ENCODE measurements at places on chromosomes 7 and 10.

DNA sequence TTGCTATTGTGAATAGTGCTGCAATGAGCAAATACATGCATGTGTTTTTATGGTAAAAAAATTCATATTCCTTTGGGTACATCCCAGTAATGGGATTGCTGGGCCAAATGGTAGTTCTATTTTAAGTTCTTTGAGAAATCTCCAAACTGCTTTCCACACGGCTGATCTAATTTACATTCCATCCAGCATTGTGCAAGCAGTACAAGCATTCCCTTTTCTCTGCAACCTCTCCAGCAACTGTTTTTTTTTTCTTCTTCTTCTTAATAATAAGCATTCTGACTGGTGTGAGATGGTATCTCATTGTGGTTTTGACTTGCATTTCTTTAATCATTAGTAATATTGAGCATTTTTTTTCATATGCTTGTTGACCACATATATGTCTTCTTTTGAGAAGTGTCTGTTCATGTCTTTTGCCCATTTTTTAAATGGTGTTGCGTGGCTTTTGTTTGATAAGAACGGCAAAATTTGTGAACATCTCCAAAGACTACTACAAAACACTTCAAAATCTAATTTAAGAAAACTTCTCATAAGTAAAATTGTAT is 136.1 kb upstream of the MYO3A start:
- no peak for DNase-seq

GRCh38 chr7:13257661-13258060 is 570.2 kb downstream of the ARL4A start:
- no peak for DNase-seq

GRCh38 chr7:137591421-137591837 is 247.9 kb upstream of the PTN start:
- no peak for DNase-seq

DNA sequence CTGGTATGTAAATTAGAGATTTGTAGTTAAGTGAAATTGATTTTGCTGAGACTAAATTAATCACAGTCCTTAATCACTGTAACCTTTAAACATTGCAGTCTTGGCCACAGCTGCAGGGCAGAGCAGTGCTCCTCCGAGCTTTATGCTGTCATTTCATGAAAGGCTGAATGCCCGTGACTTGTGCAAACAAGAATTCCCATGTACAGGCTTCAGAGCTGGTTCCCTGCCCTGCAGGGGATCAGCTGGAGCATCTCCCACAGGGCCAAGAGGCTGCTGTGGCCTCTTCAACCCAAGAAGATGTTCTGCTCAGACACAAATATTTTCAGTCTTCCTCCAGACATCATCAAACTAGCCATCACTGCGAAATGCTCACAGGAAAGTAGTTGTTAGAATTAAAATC is 419.1 kb downstream of the AUTS2 start:
- no peak for DNase-seq

DNA sequence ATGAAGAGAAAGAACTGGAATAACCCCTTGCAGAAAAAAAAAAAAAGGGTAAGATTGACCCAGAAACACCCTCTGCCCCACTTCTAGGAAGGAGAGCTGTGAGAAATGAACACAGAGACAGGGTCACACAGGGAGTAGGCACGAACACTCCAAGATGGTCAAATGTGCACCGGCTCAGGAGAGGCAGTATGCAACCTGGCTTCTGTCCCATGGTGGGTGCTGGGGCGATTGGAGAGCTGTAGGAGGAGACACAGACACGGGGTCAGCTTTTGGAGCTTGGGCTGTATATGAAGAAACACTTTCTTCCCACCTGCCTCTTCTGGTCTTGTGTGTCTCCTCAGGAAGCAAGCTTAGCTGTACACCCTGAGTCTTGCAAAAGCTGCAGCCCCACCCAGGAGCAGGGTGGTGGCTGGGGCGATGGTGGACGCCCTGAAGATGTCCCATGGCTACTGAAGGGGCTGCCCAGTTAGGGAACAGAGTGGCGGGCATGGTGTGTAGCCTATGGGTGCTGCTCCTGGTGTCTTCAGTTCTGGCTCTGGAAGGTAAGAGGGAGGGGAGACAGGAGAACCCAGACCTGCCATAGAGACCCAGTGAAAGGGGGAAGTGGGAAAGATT is 8.0 kb downstream of the EPHB6 start:
- no peak for DNase-seq

All from activated naive CD8-positive, alpha-beta T cell treated with anti-CD3 and anti-CD28 coated beads, Interleukin-2, amount 50 U/mL, for 16 hours (primary cell).